GM12878 (cell line): ENCODE measurements at places on chromosomes 7 and 10. TPM values are rescaled to one million over a fixed set of nuclear protein-coding genes. Genes with fewer than 3 reads are reported as not detected.

Gene GSTO2
- 0.26 and 0.48 TPM in 2 replicates for total RNA-seq

Gene LRGUK
- 0.05 and 0.13 TPM in 2 replicates for total RNA-seq

- no peak overlapping the region for H3K27ac ChIP-seq
- H3K4me1 ChIP-seq: no peaks in the 10 kb centered on the region
- no peak for DNase-seq
- no peak overlapping the region for H3K4me3 ChIP-seq
Observed at GRCh38 chr10:36779238-36779846, 346.1 kb upstream of the ANKRD30A start.

Gene HTRA1
- total RNA-seq: 0.11 TPM in 1 of 2 replicates, not detected in the other

Gene CLRN3
- not detected in 2 replicates for total RNA-seq

Gene BLNK
- total RNA-seq: 103 and 107 TPM in 2 replicates

Gene MBLAC1
- 1.8 and 2.7 TPM in 2 replicates for total RNA-seq

GRCh38 chr7:76354981-76355730 is 3.6 kb downstream of the YWHAG start:
- no peak overlapping the region for H3K27ac ChIP-seq
- peaks cover 24% of the 10 kb centered on the region for H3K36me3 ChIP-seq
- DNase-seq: no peak
- H3K4me3 ChIP-seq: peak overlapping the region; percentile 99
- H3K4me1 ChIP-seq: peaks cover 9% of the 10 kb centered on the region
- no peaks in the 10 kb centered on the region for H3K27me3 ChIP-seq

DNA sequence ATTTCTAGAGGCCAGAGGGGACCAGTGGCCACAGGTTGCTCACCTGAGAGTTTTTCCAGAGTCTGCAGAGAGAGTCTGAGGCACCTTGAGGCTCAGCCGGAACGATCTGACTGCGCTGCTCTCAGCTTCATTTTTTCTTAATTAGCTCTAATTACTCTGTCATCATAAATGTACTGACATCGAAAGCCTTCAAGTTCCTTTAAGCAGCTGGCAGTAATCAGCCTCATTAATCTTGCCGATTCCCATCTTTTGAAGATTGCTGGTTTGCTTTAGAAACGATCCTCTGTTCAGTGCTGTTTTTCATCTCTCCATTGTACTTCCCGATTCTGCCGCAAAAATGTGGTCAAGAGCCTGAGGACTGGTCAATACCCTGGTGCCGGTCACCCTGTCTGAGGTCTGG is 454.7 kb downstream of the TYW1 start:
- H3K4me1 ChIP-seq: no peaks in the 10 kb centered on the region
- no peaks in the 10 kb centered on the region for H3K27me3 ChIP-seq
- no peak for DNase-seq
- no peak overlapping the region for H3K4me3 ChIP-seq
- no peak overlapping the region for H3K27ac ChIP-seq

DNA sequence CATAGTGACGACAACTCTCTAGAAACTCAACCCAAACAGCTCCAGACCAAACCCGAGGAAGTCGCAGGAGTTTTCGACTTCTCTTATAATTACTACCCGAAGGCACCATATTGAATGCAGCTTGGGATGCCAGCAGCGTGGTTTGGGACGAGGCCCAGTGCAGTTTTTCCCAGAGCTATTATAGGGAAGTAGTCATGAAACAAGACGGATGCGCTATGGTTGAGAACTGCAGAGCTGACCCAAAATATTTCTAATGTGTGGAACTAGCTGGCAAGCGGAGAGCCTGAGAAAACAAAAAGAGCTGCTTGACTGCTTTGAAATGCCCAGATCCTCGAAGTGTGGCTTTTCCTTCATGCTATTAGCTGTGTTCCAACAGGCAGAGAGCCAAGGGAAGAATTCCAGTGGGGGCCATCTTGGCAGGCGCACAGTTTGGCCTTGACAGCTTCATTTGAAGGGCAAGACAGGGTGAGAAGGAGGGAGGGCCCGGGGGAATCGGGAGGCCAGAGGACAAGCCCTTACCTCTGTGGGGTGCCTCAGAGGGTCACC is 122.7 kb downstream of the CUL2 start:
- H3K36me3 ChIP-seq: no peaks in the 10 kb centered on the region
- no peaks in the 10 kb centered on the region for H3K4me1 ChIP-seq
- H3K27me3 ChIP-seq: no peaks in the 10 kb centered on the region
- no peak overlapping the region for H3K27ac ChIP-seq
- no peak for DNase-seq

- no peak for DNase-seq
- H3K27ac ChIP-seq: no peak overlapping the region
- H3K4me3 ChIP-seq: no peak overlapping the region
- no peaks in the 10 kb centered on the region for H3K4me1 ChIP-seq
Observed at GRCh38 chr10:67088036-67088435, 162.2 kb downstream of the LRRTM3 start.

Gene ALOX5
- 62.4 and 69.0 TPM in 2 replicates for total RNA-seq

Gene CYP26C1
- total RNA-seq: 0.08 TPM in 1 of 2 replicates, not detected in the other

DNA sequence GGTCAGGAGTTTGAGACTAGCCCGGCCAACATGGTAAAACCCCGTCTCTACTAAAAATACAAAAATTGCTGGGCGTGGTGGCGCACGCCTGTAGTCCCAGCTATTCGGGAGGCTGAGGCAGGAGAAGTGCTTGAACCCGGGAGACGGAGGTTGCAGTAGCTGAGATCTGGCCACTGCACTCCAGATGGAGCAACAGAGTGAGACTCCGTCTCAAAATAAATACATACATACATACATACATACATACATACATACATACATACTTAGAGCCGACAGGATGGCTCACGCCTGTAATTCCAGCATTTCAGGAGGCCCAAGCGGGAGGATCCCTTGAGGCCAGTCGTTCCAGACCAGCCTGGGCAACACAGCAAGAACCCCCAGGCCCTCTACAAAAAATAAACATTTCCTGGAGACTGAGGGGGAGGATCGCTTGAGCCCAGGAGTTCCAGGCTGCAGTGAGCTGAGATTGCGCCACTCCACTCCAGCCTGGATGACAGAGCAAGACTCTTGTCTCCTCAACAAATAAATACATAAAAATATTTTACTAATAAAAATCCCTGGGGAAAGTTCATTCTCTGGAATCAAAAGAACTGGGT is 90.9 kb upstream of the TNRC18 start:
- peak overlapping the region; percentile 96 for H3K4me3 ChIP-seq
- no peaks in the 10 kb centered on the region; the same call in 1 of the 2 replicates for H3K36me3 ChIP-seq
- peaks cover 5% of the 10 kb centered on the region; the same call in 1 of the 2 replicates for H3K4me1 ChIP-seq
- H3K27ac ChIP-seq: peak overlapping the region; percentile 88; the same call in 1 of the 2 replicates

- H3K36me3 ChIP-seq: peaks cover 9% of the 10 kb centered on the region
- H3K4me1 ChIP-seq: peaks cover 33% of the 10 kb centered on the region
- no peak overlapping the region for H3K4me3 ChIP-seq
Observed at GRCh38 chr7:2237109-2237602, 4.4 kb upstream of the MAD1L1 start.

DNA sequence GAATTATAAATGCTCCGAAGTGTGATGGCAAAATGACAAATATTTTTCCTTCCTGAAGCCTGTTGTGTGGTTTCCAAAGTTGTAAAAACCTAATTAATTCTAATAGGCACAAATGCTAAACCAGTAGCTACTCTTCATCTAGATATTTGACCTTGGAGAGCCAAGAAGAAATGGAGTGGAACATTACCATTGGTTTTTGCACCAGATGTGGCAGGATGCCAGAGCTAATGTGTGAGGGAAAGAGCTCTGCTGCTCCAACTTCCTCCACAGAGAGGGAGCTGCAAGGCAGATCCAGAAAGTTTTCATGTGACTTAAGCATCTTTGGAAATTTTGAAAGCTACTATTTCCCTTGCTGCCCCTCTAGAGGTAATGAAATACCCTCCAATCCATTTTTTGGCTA is 65.1 kb upstream of the HPS1 start:
- DNase-seq: no peak
- no peaks in the 10 kb centered on the region for H3K4me1 ChIP-seq
- H3K27ac ChIP-seq: no peak overlapping the region
- H3K4me3 ChIP-seq: no peak overlapping the region
- H3K27me3 ChIP-seq: no peaks in the 10 kb centered on the region; the same call in 1 of the 2 replicates

Gene TAS2R41
- total RNA-seq: not detected in 2 replicates

DNA sequence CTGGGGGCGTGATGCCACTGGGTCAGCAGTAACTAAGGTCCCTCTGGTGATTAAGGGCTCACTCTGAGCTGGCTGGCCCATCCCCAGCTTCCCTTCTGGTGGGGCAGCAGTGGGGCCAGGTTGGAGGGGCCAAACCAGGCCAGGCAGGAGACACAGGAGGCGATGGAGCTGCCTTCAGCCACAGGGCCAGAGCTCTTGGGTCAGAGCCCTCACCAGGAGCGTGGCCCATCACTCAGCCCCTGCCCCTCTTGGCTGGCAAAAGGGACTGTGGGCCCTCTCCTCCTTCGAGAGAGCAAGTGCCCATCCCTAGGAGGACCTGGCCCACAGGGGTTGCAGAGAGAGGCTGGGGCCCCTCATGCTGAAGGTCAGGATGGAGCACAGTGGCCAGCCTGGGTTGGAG is 4.5 kb downstream of the KCNK18 start:
- no peaks in the 10 kb centered on the region for H3K36me3 ChIP-seq
- no peak for DNase-seq
- H3K27me3 ChIP-seq: no peaks in the 10 kb centered on the region
- H3K4me3 ChIP-seq: no peak overlapping the region
- no peaks in the 10 kb centered on the region for H3K4me1 ChIP-seq
- H3K27ac ChIP-seq: no peak overlapping the region

Gene TRIM50
- not detected in 2 replicates for total RNA-seq

Gene WEE2
- total RNA-seq: 0.24 TPM in 1 of 2 replicates, not detected in the other

GRCh38 chr10:132389433-132390169 is 7.4 kb upstream of the PWWP2B start:
- H3K4me3 ChIP-seq: no peak overlapping the region
- H3K27ac ChIP-seq: no peak overlapping the region
- no peaks in the 10 kb centered on the region; the same call in 1 of the 2 replicates for H3K27me3 ChIP-seq
- H3K36me3 ChIP-seq: no peaks in the 10 kb centered on the region
- no peaks in the 10 kb centered on the region; the same call in 1 of the 2 replicates for H3K4me1 ChIP-seq
- DNase-seq: no peak

DNA sequence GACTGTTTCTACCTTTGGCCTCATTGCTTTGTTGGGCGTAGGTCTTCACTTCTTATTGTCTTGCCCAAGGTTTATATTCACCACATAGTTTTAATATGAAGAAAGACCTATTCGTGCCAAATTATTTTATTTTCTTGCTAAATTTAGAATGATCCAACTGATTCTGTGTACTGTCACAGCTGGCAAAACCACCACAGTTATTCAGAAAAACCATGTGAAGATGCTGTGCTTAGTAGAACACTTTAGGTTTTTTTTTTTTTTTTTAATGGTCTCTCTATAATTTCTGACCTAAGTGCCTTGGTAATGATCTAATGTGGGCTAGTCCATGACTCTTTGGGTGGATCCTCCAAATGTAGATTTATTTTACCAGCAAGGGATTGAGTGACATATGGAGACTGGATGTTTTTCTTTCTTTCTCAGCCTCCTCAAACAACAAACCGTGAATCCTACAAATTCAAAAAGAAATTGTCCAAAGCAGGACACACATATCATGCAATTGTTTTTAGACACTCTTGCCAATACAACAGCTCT is 243.8 kb downstream of the DYNC1I1 start:
- H3K4me1 ChIP-seq: no peaks in the 10 kb centered on the region
- H3K27ac ChIP-seq: no peak overlapping the region
- H3K4me3 ChIP-seq: no peak overlapping the region
- peaks cover 2% of the 10 kb centered on the region for H3K27me3 ChIP-seq
- no peaks in the 10 kb centered on the region for H3K36me3 ChIP-seq
- no peak for DNase-seq

DNA sequence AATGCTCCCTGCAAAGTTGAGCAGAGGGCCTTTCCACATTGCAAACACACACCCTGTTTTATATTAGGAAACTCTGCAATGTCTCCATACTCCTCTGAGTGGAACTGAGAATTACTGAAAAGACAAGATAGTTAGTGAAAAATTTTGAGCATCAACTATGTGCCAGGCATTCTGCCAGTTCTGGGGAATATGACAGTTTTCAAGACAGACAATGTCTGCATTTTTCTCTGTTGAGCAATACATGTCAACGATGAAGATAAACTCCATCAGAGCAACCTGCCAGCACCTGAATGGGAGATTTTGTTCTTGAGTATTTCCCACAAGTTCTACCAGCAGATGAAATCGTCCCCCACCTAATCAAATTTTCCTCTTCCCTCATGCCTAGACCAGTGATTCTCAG is 203.4 kb upstream of the BMPER start:
- no peaks in the 10 kb centered on the region for H3K27me3 ChIP-seq
- no peak for DNase-seq
- no peak overlapping the region for H3K4me3 ChIP-seq
- H3K36me3 ChIP-seq: no peaks in the 10 kb centered on the region

GRCh38 chr10:74518061-74518460 is 308.3 kb upstream of the KAT6B start:
- no peak overlapping the region for H3K27ac ChIP-seq
- no peaks in the 10 kb centered on the region for H3K4me1 ChIP-seq
- H3K27me3 ChIP-seq: no peaks in the 10 kb centered on the region

Gene PRLHR
- total RNA-seq: not detected in 2 replicates

Gene UBTD1
- 1.2 and 1.3 TPM in 2 replicates for total RNA-seq

DNA sequence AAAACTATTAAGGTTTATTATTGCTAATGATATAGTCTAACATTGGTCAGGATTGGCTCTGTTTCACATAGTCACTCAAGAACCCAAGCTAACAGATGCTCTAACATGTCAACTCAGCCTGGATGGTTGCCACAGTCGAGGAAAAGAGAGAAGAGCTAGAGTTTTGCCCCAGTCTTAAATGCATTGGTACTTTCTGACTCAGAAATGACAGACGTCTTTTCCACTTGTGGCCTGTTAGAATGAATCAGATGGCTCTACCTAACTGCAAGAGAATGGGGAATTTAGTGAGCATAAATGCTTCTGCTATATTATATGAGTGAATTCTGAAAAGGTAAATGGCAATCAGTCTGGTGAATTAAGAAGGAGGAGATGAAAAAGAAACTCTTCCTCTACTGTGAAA is 13.9 kb downstream of the HECTD2 start:
- H3K27me3 ChIP-seq: no peaks in the 10 kb centered on the region
- H3K4me1 ChIP-seq: no peaks in the 10 kb centered on the region
- no peak overlapping the region for H3K4me3 ChIP-seq
- DNase-seq: no peak

DNA sequence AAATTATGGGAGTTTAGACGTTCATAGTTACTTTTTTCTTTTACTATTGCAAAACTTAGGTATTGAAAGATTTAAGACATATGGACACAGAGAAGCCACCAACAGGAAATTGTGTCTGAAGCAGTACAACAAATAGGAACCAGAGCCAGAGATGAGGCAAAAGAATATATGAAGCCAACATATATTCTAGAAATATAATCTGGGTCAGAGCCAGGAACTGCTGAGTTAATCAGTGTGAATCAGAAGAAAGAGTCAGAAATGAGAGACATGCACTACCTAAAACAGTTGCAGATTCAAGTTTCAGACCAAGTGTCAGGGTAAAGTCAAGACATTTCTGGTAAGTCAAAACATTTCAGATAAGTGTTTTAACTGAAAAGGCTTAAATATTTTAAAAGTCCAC is 67.7 kb downstream of the DGKB start:
- no peak overlapping the region for H3K4me3 ChIP-seq
- no peaks in the 10 kb centered on the region for H3K27me3 ChIP-seq
- H3K36me3 ChIP-seq: no peaks in the 10 kb centered on the region
- no peaks in the 10 kb centered on the region for H3K4me1 ChIP-seq
